ENCODE measurements at places on chromosomes 16 and 17. TPM values are rescaled to one million over a fixed set of nuclear protein-coding genes. Genes with fewer than 3 reads are reported as not detected.

ST6GALNAC2 gene
- not detected for total RNA-seq

ZG16 gene
- total RNA-seq = not detected

APRT gene
- total RNA-seq = 54.0 TPM

RCVRN gene
- total RNA-seq = not detected

FAM171A2 gene
- 3.1 TPM for total RNA-seq

- no peak for DNase-seq
These were observed 34.6 kb upstream of the TAC4 start for GRCh38 chr17:49882434-49882833.

DNA sequence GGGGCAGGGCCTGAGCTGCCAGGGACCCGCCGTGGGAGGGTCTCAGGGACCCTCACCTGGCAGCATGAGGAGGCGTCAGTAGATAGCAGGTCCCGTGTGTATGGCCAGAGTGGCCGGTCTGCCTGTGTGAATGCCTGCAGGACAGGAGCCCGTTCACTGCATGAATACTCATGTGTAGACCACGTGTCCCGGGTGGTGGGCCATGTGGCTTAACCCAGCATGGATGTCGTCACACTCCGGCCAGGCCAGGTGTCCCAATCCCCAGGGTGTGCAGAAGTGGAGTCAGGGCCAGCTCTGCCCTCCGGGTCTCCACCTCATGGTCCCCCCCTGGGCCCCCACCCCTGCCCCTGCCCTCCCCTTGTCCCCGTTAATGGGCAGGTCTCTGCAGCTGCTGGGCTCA lies 53.7 kb downstream of the BAHCC1 start:
- no peak for DNase-seq

- DNase-seq = no peak
These were observed 37.2 kb upstream of the HOXB9 start for GRCh38 chr17:48663134-48663924.

- DNase-seq = no peak
These were observed 32.4 kb downstream of the IL21R start for GRCh38 chr16:27434141-27435051.

DNA sequence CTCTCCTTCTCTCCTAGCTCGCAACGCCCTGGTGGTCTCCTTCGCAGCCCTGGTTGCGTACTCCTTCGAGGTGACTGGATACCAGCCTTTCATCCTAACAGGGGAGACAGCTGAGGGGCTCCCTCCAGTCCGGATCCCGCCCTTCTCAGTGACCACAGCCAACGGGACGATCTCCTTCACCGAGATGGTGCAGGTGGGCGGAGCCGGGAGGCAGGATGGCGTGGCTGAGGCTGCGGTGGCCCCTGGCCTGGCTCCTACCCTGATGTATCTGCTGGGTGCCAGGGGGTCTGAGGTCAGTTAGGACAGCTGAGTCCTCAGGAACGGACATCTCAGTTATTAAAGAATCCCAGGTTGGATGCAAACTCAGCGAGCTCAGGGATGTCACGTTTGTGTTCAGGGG lies 16.7 kb downstream of the SLC26A11 start:
- DNase-seq = no peak

GRCh38 chr17:66373944-66374817 lies 71.8 kb downstream of the PRKCA start:
- DNase-seq = no peak

GRCh38 chr16:52758473-52758855 lies 211.5 kb upstream of the TOX3 start:
- DNase-seq = no peak

DNA sequence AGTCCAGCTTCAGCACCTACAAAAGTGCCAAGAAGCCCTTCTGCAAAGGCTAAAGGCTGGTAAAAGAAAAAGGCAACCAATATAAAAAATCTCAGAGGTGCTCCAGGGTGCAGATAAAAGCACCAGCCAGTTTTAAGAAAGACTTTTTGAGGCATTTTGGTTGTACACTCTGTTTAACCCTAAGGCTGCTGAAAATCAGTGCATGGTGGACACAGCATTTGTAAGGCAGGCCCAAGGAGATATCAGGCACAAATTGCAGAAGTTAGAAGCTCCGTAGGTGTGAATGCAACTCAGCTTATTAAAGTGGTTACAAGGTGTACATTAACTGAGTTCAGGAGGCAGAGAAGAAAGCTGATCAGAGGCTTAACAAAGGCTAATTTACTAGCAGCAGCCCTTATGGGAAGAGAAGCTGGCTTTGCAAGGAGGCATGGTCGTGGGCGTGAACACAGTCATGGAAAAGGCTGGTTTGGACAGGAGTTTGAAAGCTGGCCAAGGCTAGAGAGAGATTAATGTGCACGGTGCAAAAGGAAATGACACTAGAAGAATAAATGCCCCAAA lies 21.1 kb downstream of the ACSM1 start:
- DNase-seq = no peak

DNA sequence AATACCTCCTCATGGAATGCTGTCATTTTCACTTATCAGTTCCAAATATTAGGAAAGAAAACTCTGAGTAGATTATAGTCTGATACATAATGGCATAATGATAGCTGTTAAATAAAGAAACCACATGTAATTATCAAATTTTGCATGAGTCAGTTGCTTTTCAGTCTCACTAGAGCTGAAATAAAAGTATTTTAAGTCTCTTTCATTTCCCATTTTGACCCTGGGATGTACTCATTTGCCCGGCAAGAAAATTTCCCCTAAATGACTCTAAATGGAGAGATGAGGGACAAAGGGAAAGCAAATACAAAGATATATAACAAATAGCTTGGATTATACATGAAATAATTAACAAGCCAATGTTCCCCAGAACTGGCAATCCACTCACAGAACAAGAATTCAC lies 47.9 kb upstream of the CPHXL start:
- DNase-seq = no peak

DNA sequence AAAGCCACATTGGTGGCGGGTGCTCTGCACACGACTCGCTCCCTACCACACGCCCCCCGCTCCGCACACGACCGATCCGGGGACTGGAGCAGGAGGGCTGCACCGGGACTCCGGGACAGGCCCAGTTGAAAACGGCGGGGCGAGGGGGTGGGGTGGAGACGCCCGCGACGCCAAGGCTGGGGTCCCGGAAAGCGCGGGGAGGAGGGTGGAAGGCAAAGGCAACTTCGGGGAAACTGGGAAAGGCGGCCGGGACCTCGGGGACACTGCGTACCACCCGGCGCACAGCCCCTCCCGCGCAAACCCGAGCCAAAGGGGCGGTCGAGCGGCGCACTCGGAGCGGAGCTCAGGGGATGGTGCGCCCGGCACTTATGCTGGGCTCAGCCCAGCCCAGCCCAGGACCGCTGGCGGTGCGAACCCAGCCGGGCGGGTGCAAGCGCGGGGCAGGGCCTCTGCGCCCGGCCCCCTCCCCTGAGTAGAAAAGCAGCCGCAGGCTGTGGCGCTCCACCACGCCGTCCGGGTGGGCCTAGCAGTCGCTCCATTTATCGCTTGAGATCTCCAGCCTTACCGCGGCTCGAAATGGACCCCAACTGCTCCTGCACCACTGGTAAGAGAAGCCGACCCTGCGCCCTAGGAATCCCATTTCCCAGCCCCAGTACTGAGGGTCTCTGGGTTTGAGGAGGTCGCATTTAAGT lies at the start of gene MT1M:
Gene MT1M, plus strand, starts transcription at position 504 of the 692 bp plus-strand sequence. Its CDS starts 73 bp downstream, at position 577.
- no peak for DNase-seq

DNA sequence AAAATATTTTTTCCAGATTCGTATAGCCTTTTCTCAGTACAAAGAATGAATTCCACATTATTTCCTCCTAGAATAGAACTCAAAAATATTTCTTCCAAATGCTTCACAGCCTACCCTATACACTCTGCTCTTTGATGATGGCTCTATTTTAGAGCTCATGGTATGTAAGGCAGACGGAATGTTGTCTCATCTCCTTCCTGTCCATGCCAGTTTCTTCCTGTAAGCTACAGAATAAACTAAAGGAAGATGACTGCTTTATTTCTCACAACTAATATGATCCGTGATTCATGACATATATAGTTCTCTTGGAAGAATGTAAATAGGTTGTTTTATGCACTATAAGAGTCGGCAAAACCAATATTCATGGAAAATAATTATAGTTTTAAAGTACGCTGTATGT lies 723.1 kb downstream of the CDH11 start:
- no peak for DNase-seq
